ENCODE measurements at places on chromosomes 2 and 18. TPM values are rescaled to one million over a fixed set of nuclear protein-coding genes. Genes with fewer than 3 reads are reported as not detected.

DNA sequence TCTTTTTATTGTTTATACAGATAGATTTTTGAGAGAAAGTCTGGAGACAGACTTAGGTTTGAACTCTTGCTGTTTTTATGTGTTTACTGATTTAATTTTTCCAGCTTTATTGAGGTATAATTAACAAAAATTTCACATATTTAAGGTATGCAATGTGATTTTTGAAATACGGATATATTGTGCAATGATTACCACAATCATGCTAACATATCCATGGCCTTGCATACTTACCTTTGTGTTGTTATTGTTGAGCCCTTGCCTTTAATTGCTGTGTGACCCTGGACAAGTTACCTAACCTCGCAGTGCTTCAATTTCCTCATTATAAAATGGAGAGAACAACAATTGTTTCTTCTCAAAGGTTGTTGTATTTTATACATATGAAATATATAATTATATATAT lies 13.9 kb upstream of the RBMS1 start:
- H3K27ac ChIP-seq, result no peak overlapping the region
- H3K4me1 ChIP-seq, result no peaks in the 10 kb centered on the region
- no peaks in the 10 kb centered on the region for H3K27me3 ChIP-seq
- DNase-seq, result no peak
- no peak overlapping the region for H3K4me3 ChIP-seq
- H3K36me3 ChIP-seq, result no peaks in the 10 kb centered on the region

DNA sequence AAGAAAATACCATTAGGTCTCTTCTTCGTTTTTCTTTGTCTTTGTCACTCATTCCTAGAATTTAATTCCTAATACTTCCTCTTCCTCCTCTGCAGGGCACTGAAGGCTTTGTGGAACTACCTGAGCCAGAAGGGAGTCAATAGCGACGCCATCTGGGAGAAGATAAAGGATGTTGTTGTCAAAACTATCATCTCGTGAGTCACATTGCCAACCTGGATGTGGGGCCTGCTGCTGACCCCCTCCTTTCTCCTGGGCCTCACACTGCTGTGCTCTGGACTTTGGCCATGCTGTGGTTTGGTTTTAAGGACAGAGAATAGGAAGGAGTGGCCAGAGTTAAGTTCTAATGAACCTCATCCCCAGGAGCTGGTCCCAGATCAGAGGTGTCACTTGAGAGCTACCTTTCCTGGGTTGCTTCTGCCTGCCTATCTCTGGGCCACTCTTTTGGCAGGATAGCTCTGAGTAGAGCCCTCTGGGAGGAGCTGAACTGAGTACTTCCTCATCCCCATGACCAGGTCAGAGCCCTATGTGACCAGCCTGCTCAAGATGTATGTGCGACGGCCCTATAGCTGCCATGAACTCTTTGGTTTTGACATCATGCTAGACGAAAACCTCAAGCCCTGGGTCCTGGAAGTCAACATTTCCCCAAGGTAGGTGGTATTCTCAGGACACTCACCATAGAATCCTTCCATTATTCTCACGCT lies 33.1 kb upstream of the CYP27A1 start:
- H3K27me3 ChIP-seq, result no peaks in the 10 kb centered on the region
- DNase-seq, result no peak
- H3K36me3 ChIP-seq, result no peaks in the 10 kb centered on the region
- H3K4me3 ChIP-seq, result no peak overlapping the region
- H3K4me1 ChIP-seq, result peaks cover 5% of the 10 kb centered on the region
- H3K27ac ChIP-seq, result no peak overlapping the region

AGXT gene
- total RNA-seq, result 1.6 TPM

DNA sequence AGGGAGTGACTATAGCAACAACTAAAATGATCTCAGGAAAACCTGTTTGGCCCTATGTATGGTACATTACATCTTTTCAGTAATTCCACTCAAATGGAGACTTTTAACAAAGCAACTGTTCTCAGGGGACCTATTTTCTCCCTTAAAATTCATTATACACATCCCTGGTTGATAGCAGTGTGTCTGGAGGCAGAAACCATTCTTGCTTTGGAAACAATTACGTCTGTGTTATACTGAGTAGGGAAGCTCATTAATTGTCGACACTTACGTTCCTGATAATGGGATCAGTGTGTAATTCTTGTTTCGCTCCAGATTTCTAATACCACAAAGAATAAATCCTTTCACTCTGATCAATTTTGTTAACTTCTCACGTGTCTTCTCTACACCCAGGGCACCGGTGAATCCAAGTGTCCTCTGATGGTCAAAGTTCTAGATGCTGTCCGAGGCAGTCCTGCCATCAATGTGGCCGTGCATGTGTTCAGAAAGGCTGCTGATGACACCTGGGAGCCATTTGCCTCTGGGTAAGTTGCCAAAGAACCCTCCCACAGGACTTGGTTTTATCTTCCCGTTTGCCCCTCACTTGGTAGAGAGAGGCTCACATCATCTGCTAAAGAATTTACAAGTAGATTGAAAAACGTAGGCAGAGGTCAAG lies 955 bp downstream of the TTR start:
- H3K27ac ChIP-seq, result no peak overlapping the region
- H3K36me3 ChIP-seq, result no peaks in the 10 kb centered on the region
- no peaks in the 10 kb centered on the region for H3K27me3 ChIP-seq
- H3K4me3 ChIP-seq, result no peak overlapping the region
- DNase-seq, result no peak

MYOM1 gene
- 21.8 TPM for total RNA-seq
